ENCODE measurements at places on chromosomes 13 and 19.

GRCh38 chr19:12703046-12703445, 6.6 kb upstream of the FBXW9 start:
- no peak for DNase-seq

- DNase-seq: no peak
Observed at GRCh38 chr13:44312834-44313551, 60.6 kb upstream of the SERP2 start.

DNA sequence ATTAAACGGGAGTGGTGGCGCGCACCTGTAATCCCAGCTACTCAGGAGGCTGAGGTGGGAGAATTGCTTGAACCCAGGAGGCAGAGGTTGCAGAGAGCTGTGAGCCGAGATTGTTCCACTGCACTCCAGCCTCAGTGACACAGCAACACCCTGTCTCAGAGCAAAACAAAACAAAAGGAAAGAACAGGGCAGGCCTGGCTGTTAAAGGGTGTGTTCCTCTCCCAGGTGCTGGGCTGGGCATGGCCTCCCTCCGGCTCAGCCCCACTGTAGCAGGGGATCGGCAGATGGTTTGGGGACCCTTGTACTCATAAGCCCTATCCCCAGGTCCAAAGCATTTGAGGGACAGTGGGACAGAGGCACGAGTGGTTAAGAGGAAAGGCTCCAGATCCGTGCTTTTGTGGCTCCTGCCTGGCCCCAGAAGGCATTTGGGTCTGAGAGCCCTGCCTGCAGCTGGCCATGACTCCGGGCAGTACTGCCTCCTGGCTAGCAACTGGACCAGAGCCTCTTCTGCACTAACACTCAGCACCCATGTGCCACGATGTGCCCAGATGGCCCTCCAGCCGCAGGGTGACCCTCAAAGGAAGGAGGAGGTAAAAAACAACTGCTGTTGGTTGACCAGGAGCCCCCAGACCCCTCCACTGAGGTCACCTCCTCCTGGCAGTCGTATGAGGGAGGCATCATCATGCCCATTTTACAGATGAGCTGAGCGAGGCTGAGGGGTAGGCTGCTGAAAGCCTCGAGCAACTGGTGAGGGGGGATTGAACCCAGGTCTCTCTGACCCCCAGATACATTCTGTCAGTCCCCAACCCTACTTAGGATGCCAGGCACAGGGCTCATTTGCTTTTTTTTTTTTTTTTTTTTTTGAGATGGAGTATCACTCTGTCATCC, 10.0 kb downstream of the RFX1 start:
- no peak for DNase-seq

GRCh38 chr19:41868120-41868988, 8.3 kb downstream of the RPS19 start:
- no peak for DNase-seq

- DNase-seq: peak; percentile 55
Observed at GRCh38 chr19:55703790-55704215, 28.8 kb downstream of the EPN1 start.

DNA sequence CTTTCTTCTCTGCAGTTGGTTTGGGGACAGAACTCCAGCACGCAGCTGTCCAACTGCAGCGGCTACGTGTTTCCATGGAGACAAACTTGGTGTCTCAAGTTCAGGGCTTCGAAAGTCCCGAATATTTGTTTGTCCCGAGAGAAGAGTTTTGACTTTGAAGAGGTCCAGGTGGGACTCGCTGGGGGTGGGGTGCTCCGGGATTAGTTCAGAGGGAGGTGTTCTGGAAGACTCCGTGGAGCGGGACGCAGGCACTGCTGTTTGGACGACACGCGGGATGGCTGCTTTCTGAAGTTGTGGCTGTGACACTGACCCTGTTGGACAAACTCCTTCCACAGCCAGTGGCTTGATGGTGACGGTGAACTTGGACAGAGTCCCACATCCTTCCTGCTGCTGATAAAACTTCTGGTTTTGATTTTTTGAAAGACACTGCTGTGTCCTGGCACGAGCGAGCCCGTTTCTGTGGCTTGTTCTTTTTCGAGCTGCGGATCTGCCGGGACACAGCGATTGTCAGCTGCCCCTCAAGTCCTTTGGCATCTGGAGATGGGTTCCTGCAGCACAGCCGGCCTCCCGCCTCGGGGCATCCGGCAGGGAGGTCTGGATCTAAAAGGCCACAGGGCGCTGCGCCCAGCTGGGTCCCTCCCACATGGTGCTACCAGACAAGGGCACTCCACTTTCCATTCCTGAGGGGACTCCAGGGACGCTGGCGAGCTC, 15.9 kb upstream of the RANBP3 start:
- peak; percentile 58 for DNase-seq

GRCh38 chr13:48412881-48413351, at the start of gene LPAR6:
Gene LPAR6 (minus strand): TSS chr13:48413113. CDS start chr13:48412423, 690 bp downstream.
- no peak for DNase-seq

DNA sequence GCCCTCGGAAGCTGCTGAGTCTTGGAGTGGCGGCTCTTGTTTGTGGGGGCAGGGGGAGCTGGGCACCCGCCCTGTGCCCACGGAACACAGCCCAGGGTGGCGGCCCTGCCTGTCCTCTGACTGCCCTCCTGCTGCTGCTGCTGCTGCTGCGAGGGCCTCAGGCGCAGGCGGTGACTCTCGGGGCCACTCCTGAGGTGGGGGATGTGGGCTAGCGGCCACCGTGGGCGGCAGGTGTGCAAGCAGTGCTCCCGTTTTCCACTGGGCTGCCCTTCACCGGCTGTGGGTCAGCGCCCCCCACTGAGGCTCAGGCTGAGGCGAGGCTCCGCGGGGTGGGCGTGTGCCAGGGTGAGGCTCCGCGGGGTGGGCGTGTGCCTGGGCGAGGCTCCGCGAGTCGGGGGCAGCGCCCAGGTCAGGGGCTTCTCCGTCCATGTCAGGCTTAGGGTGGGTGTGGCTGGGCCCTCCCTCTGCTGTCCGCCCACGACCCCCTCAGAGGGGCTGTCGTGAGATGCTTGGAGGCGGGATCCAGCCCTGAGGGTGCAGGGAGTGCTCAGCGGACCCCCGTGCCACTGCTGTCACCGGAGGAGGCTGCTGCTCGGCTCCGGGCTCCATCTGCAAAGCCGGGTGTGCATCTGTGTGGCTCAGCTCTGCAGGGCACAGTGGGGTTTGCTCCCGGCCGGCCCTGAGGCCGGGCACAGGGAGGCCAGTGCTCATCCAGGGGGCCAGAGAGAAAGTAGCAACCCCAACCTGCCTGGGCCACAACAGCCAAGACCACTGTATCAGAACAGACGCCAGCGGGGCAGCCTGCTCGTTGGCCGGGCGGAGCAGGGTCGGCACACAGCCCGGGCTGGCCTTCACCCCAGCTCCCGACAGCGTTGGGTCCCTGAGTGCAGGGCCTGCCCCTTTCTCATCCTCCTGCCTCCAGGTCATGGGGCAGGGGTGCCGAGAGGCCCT, 14.5 kb downstream of the CSNK1G2 start:
- DNase-seq: no peak

DNA sequence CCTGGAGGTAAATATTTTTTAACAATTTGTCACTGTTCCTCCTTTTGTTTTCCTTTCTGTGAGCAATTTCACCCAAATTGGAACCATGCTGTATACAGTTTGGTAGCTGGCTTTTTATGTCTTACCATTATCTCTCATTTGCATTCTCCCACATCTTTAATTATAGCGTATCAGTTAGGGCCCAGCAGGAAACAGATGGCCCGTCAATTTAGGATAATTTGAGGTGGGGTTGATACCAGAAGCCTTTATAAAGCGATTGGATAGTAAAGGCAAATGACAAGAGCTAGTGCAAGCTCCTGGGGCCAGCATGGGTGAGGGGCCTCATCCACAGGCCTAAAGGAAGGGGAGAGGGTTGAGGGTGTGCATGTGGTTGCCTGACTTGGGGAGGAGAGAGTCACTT, 3.8 kb upstream of the IFNL4 start:
- no peak for DNase-seq

- no peak for DNase-seq
Observed at GRCh38 chr13:90015565-90016507, 1331.7 kb upstream of the MIR17HG start.

- DNase-seq: no peak
Observed at GRCh38 chr19:14056741-14057356, 5.0 kb downstream of the PALM3 start.

DNA sequence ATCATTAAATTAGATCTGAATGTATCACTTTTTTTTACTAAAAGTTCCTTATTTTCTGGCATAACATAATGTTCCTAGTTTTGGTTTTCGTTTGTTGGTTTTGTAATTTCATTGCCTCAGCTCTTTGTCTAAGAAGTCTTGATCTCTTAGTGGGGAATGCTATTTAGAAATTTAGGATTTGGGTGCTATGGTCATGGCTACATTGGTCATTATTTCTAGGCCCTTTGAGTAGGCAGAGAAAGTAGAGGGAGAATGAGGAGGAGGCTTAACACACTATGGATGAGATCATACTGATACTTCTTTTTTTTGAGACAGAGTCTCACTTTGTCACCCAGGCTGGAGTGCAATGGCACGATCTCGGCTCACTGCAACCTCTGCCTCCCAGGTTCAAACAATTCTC, 41.8 kb downstream of the PIBF1 start:
- no peak for DNase-seq

DNA sequence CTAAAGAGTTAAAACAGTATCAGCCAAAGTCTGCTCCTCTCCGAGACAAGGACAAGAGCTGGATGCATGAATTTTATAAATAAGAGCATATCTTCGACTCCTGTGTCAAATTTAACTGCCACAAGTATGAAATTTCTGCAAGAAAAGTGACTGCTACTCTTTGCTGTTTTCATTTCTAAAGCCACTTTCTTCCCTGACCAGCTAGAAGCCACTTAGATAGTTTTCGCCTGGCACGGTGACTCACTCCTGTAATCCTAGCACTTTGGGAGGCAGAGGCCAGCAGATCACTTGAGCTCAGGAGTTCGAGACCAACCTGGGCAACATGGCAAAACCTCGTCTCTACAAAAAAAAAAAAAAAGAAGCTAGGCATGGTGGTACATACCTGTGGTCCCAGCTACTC, 61.3 kb downstream of the ENOX1 start:
- no peak for DNase-seq

GRCh38 chr13:41915081-41915480, 45.8 kb downstream of the VWA8 start:
- DNase-seq: no peak

DNA sequence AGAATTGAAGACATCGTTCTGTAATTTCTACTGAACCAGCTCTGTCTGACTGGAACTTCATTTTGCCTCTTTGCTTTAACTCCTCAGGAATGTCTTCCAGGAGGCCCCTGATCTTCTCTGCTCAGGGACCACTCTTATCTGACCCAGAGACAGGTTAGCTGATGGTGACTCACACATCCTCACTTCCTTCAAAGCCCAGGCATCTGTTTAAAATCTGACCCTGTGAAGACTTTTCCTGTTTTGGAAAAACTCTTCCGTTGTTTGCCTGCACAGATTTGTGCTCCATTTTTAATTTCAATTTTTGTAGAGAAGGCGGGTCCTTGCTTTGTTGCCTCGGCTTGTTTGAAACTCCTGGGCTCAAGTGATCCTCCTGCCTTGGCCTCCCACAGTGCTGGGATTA, 1.6 kb downstream of the ARL11 start:
- no peak for DNase-seq

GRCh38 chr19:39144290-39145071, 18.9 kb downstream of the PAK4 start:
- DNase-seq: no peak

- no peak for DNase-seq
Observed at GRCh38 chr13:36552334-36552733, 120.0 kb downstream of the CCNA1 start.

DNA sequence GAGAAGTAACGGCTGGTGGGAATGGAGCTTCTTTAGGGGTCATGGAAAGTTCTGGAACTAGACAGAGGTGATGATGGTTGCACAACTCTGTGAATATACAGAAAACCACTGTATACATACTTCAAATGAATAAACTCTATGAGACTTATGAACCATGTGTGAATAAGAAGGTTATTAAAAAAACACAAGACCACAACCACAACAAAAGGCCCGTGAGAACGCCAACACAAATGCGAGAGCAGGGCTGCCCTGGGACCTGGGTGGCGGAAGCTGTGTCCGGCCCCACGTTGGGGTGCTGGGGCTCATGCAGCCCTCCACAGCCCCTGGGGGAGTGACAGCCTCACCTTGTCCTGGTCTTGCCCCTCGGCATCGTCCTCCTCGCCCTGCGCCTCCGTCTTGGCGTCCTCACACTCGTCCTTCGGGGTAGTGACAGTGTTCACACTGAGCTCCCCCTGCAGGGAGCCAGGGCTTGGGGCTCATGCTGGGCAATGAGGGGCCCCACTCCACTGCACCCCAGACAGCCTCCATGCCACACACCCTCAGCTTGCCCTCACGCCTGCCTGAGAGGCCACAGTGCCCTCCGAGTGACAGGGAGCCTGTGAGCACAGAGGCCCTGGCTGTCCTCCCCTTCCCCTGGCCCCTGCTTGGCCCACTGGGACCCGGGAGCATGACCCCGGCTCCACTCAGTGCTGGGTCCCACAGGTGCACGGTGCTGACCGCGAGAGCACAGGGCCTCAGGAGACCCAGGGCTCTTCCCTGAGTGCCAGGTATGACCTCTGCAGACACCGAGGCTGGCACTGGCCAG, 16.0 kb downstream of the IZUMO4 start:
- DNase-seq: no peak

- no peak for DNase-seq
Observed at GRCh38 chr19:4260613-4261191, 13.8 kb downstream of the YJU2 start.

GRCh38 chr19:18671303-18672043, 12.0 kb upstream of the CRTC1 start:
- DNase-seq: no peak

DNA sequence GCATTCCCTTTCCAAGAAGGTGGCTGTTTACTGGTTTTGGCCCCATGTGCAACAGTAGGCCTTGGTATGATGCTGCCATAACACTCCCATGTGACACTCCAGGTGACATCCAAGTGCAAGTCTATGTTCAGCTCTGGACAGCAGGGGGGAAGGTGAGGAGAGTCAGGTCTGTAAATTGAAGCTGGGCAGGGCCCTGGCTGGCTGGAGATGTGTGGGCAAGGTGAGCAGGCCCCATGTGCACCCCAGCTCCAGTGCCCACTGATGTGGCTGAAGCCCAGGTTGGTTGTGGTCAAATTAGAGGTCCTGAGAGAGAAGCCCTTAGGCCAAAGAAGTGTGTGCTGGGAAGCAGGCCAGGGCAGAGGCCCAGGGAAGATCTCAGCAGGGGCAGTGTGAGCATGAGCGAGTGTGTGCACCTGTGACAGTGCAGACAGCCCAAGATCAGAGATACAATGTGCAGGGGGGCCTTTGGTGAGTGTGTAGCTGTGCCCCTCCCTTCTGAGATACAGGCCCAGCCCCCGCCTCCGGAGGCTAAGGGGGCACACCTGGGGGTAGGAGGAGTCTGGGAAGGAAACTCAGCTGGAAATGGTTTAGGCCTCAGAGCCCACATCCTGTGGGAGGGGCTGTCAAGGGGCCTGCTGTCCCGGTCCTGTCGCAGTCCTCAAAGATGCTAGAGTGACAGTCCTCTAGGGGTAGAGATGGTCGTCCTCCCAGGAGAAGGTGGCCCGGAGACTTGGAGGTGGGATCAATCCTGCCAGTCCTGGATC, 18.6 kb downstream of the DEDD2 start:
- no peak for DNase-seq

DNA sequence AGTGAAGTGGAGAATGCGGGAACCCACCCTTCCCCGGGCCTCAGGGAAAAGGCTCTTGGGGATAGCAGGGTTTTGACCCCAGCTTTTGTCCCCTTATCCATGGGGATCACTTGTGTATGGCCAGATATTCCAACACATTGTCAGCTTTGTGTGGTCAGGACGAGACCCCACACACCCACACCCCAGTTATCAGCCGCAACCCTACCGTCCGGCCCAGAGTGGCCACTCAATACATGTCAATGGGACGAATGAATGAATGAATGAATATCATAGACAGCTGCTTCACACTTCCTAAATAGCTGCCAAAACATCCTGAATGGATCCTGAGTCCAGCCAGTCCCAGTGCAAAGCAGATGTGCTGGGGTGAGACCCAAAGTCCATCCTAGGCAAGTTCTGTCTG, 64.6 kb downstream of the TSHZ3 start:
- DNase-seq: no peak

Data from left cardiac atrium (tissue), 4 donors.